ENCODE measurements at places on chromosomes 2 and 18.

GRCh38 chr18:52342456-52342855, 2.5 kb downstream of the DCC start:
- no peak for DNase-seq

- no peak for DNase-seq
Measured at GRCh38 chr2:120637847-120638246, 97.8 kb upstream of the GLI2 start.

DNA sequence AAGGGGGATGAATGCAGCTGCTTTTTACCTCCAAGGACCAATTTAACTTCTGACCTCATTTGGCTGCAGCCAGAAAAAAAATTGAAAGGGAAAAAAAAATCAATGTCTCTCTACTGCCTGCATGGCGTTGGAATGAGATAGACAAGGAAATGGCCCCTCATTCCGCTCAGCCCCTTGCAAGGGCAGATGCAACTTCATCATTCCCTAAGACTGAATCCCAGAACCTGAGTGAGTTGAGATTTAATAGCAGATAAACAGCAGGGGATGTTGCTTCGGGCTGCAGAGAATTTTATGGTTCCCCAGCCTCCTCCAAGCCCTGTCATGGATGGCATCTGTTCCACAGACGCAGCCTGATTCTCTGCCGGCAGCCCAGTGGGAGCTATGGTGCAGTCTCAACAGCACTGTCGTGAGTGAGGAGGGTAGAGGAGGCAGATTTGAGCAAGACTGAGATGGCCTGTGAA, 49.0 kb downstream of the CAPN13 start:
- no peak for DNase-seq

GRCh38 chr18:46166261-46166970, 62.2 kb downstream of the HAUS1 start:
- no peak for DNase-seq

GRCh38 chr2:162623888-162624287, 214.7 kb downstream of the KCNH7 start:
- DNase-seq = no peak

GRCh38 chr2:217494557-217494956, 508.2 kb downstream of the TNS1 start:
- DNase-seq = no peak

GRCh38 chr2:1613731-1614354, 130.5 kb downstream of the PXDN start:
- DNase-seq = no peak

GRCh38 chr2:200081811-200082210, 126.4 kb downstream of the MAIP1 start:
- DNase-seq = no peak

DNA sequence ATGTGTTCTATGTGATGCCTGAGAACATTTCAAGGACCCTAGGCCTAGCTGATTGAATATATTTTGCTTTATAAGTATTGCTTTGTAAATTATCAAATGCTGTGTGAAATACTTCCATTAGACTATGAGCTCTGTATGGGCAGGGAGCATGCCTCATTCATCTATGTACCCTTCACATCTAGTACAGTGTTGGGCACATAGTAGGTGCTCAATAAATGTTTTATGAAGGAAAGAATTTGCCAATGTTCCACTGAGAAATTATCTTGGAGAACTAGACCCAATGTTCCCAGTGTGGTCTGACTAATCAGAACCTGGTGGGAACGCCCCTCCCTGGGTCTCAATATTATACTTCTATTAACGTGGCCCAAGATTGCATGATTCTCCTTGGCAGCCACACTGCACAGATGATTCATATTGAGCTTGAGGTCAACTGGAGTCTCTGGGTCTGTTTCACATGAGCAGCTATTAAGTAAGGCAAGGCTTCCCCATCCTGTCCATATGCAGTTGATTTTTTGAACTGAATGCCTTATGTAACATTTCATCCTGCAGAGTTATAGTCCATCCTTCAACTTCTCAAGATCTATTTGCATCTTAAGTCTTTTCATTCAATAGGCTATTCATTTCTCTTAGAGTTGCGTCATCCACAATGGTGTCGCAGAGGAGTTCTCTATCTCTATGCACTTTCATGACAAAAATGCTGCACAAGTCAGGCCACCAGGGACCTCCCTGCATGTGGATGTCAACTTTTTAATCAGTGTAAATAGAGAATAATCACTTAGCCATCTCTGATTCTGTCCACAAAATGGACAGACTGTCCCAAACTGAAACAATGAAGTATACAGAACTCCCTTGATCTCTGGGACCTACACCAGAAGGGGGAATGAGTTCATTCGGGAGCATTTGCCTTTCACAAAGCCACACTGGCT, 257.6 kb downstream of the CYP26B1 start:
- no peak for DNase-seq

DNA sequence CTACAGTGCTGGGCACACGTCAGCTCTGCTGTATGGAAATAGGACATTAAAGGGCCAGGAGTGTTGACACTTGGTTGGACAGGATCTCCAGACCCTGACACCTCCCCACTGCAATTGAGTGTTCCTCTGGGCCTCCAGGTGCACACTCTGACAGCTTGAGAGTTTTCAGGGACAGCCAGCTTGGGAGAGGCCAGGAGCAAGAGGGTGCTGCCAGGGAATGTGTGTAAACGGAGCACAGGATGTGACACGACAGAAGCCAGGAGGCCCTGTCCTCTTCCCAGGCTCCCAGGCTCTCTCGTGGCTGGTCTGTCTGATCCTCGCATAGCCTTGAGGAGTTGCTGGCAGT, 318.1 kb upstream of the HS6ST1 start:
- DNase-seq = no peak

DNA sequence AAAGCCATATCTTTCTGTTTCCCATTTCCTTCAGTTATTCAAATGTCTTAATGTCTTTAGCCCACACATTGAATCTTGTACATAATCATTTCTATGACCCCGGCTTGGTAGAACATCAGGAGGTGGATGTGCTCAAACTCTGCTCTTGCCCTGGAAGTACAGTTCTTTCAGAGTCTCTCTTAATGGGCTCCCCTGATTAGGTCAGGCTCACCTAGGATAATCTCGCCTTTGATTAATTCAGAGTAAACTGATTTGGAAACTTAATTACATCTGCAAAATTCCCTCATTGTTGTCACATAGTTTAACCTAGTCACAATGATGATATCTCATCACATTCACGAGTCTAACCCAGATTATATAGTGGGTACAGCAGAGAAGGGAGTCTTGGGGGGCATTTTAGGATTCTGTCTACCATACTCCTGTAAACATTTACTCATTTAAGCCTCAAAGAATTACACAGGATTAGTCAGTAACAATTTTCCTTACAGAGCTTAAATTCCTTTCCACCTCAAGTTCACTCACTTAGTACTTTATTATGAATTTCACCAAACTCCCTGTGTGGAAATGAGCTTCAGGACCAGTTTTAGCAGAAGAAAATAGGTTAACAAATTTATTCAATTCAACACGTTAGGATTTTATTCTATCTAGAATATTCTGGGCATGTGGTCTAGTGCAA, 135.5 kb downstream of the FHOD3 start:
- DNase-seq = no peak

DNA sequence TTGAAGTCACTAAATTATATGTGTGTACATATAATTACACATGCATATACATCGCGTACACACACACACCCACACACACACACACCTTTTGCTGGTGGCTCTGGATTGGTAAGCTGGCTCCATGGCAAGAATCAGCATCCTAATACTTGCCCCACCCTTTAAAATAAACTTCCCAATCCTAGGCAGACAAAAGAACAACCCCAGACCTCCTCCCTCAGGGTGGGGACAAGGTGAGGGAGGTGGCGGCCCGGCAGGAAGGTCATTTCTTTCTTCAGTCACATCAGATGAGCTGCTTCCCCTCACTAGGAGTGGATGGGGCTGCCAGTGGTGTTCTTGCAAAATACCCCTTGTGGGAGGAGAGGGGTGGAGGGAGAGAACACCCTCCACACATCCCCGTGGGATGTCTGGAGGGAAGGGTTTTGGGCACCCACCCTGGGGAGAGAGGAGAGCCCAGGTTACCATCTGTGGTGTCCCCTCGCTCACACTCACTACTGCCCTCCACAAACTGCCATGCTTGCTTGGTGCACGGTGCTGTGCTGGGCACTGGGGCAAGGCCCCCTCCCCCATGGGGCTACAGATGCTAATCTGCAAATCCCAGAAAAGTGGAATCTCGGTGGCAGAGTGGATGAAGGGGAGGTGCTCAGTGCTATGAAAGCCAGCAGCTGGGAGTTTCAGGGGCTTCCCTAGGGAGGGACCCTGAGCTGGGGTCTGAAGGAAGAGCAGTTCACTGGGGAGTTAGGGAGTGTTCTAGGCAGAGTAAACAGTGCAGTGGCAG, 64.0 kb downstream of the ODC1 start:
- DNase-seq = no peak

- DNase-seq = no peak
Measured at GRCh38 chr18:59684777-59685176, 12.4 kb downstream of the CCBE1 start.

GRCh38 chr2:38685116-38685735, 19.3 kb downstream of the GALM start:
- DNase-seq = no peak

GRCh38 chr2:11784747-11785610, 38.5 kb downstream of the LPIN1 start:
- DNase-seq = peak; percentile 15

GRCh38 chr18:26646901-26647300, 98.5 kb upstream of the KCTD1 start:
- no peak for DNase-seq

GRCh38 chr2:20235655-20236305, 10.8 kb upstream of the SDC1 start:
- no peak for DNase-seq

DNA sequence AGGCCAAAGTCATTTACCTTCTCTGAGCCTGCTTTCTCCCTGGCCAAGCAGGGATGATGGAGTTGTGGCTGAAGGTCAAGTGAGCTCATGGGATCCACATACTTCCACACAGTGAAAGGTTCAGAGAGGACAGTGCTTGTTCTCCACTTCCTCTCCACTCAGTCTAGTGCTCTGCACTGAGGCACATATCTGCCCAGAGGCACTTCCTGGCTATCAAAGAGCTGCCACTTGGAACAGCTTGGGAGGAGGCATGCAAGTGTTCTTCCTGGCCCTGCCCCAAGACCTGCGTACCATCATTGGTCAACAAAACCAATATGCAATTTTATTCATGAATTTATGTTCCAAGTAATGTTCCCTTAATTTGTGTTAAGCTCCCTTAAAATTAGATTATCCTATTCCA, 71.9 kb downstream of the RNF152 start:
- no peak for DNase-seq

DNA sequence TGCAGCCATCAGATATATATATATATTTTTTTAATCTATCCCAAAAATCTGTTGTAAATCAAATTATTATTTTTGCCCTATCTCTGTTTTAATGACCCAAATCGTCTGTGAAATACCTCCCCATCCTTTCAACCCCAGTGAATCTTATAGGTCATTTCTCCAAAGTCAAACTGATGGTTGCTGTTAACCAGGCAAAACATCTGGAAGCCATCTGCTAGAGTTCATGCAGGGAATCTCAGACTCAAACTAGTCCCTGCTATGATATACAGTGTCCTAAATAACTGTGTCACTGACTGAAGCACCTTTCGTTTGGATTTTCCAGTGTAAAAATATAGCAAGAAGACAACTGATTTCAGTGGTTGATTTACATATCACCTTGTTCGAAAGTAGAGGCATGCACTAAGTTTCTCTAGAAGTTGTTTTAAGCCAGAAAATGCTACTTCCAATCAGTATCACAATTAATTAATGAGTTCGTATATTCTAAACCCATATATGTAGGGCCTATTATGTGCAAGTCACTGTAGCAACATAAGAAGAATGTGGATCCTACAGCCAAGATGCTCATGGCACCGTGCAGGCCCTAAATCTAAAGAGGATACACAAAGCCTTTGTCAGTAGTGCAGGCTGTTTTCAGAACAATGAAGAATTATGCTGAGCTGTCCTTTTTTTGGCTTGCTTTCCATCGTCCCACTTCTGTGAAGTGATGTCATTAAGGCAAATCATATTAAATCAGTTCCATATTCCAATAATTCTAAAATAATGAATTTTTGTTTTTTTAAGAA, 566.0 kb downstream of the STK39 start:
- no peak for DNase-seq

DNA sequence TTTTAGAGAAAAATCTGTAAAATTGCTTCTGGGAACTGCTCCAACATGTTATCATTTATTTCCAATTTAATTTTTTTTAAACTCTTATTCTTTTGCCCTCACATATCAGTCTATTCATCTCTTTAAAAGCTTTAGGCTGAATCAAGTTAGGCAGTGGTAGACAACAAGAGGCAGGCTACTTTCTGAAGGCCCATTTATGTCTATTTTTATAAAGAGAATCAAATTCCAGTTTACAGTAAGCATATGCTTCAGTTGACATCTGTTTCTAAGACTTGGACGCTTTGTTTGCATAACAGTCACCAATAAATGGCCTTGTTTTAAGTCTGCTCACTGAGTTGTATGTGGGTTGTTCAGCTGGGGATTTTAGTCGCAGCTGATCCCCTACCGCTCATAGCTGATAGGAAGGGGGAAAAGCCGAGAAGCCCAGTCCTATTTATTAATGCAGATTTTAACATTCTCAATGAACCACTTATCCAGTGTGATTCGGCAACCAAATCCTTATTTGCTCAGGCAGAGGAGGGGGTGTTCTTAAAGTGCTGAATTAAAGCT, 260.4 kb upstream of the SIX3 start:
- no peak for DNase-seq

GRCh38 chr2:214079032-214079431, 331.8 kb upstream of the VWC2L start:
- DNase-seq = no peak

DNA sequence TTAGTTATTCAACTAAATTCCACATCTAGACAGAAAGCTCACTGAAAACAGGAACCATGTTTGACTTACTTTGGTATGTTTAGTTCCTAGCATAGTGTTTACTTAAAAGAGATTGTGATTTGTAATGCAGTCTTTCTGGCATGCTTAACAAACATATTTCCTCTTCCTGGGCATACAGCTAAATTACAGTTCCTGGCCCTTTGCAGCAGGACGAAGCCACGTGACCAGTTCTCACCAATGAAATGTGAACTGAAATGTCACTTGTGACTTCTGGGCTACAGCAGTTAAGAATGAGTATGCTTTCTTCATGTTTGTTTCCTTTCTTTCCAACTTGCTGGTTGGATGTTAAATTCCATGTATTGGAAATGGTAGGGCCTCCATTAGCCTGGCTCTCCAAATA, 330.5 kb downstream of the FIGN start:
- no peak for DNase-seq

DNA sequence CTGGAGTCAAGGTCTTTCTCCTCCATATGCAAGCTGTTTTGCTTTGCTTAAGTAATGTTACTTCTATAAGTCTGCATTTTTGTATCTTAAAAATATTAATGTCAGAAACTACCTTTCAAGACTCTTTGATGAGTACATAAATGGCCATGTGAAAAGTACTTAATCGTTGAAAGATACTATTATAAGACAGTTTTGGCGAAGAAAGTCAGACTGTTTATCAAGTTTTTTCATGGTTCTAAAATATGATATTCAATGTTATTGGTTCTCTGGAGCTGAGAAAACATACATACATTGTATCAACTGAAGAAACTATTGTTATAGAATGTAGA, 25.1 kb downstream of the FBXO48 start:
- DNase-seq = no peak

- no peak for DNase-seq
Measured at GRCh38 chr2:33839791-33840190, 240.7 kb upstream of the FAM98A start.
